ENCODE measurements at places on chromosomes 3 and 15.

DNA sequence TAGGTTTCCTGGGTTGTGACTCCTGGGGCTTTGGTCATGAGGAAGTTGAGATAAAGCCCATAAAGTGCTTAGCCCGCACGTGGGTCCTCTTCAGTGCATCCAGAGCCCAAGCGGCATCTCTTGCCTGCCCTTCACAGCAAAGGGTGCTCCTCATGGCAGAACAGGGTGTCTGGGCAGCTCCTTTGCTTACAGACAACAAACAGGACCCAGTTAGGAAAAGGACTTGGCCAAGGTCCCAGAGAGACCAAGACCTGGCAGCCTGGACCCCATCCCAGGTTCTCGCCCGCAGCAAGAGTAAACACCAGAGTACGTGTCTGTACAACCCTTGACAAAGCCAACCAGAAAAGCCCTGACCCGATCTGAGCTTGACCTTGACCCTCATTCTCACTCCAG, 27.0 kb downstream of the ALS2CL start:
- DNase-seq: no peak

GRCh38 chr3:87828046-87828445, 230.8 kb downstream of the CGGBP1 start:
- no peak for DNase-seq

DNA sequence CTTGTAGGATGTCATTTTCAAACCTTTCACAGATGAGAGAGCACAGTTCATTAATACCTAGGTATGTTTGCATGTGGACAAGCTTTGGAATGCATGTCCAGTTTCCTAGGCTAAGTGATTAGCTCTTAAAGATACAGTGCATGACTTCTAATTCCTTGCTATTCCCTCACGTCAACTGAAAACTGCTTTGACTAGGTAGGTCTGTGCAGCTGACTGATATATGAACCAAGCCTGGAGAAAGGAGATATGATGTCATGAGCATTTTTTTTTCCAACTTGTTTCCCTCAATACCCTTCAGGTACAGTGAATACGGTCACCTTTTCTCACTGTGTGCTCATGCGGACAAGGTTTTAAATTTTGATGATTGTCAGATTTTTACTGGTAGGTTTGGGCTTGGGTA, 41.6 kb upstream of the TASOR start:
- no peak for DNase-seq

DNA sequence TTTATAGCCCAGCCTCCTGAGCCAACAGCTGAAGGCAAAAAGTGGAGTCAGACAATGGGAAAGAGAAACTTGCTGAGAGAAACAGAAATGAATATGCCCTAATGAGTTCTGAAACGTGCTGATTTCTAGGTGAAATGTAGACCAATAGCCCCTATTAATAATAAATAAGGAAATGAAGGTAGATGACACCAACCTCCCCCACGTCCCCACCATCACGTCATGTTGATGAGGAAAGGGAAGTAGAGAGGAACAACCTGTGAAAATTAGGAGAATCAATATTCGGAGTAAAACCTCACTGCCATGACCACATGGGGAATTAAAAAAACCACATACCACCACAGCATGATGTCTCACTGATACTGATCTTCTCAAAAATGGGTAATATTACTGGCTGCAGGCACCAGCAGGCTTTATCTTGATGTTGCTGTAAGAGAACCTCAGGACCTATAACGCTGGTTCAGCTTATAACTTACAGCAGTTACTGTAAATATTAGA, 64.0 kb downstream of the KAT2B start:
- no peak for DNase-seq

GRCh38 chr3:4776980-4777581, 202.2 kb upstream of the BHLHE40 start:
- no peak for DNase-seq

DNA sequence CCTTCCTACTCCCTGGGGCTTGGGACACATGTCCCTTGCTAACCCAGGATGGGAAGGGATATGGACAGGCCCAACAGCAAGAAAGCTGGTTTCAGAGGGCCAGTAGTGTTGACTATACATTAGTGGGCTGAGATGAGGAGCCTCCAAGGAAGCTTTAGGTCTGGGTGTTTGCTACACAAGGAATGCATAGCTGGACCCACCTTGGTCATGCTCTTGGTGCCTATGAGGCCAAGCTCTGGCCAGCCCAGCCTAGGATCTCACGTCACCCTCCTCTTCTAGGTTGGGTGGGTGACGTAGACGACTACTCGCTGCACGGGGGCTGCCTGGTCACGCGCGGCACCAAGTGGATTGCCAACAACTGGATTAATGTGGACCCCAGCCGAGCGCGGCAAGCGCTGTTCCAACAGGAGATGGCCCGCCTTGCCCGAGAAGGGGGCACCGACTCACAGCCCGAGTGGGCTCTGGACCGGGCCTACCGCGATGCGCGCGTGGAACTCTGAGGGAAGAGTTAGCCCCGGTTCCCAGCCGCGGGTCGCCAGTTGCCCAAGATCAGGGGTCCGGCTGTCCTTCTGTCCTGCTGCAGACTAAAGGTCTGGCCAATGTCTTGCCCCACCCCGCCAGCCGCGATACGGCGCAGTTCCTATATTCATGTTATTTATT, 653 bp upstream of the WDR6 start:
- DNase-seq: no peak

DNA sequence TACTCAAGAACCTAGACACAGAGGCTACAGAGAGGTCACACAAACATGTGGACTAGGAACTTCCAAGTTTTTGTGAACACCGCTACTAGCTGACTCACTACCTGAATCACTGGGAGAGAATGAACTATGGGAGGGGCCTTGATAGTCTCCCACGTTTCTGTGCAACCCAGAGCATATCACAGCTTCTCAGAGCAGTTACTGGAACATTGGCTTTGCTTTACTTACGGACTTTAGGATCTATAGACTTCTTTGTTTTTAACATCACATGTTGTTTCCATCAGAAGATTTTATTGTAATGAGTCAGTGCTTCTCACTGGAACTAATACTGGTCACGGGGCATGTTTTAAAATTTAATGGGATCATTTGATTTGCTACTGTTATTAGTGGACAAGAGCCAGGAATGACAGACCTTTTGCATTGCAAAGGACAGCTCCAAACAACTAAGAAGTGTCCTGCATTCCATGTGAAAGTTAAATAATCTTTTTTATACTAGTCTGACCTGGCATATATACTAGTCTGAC, 35.6 kb downstream of the RTP4 start:
- DNase-seq: no peak

DNA sequence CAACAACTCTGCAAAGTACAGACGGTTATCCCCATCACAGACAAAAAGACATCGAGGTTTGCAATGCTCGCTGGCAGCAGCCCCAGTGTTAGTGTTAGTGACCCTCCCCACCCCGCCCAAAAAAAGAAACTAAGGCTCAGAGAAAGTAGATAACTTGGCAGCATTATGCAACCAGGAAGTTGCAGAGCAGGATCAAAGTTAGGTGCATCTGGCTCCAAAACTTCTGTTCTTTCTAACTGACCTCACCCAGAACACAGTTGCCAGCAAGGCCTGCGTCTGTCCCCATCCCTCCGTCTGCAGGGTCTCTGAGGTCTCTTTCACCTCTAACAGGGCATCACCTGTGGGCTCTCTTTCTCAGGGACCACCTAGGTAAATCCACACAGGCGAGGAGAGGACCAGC, 51.5 kb downstream of the BDH1 start:
- no peak for DNase-seq

DNA sequence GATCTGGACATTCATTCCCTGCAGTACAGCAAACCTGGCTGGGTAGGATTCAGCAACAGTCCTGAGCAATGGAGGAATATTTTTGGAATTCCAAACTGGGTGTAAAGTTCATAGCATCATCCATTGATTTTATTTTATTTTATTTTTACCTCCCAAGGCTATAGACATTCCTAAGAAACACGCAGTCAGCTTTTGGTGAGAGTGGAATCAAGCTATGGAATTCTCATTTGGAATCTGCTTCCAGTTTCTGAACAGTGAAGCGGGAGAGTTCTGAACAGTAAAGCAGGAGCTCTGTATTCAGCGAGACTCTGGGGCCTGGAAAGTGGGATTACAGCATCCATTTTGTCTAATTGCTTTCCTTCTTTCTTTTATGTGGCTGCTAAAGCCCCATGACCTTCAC, 1.4 kb upstream of the PDZRN3 start:
- no peak for DNase-seq

GRCh38 chr3:159829539-159830227, 159.0 kb upstream of the IL12A start:
- DNase-seq: no peak

DNA sequence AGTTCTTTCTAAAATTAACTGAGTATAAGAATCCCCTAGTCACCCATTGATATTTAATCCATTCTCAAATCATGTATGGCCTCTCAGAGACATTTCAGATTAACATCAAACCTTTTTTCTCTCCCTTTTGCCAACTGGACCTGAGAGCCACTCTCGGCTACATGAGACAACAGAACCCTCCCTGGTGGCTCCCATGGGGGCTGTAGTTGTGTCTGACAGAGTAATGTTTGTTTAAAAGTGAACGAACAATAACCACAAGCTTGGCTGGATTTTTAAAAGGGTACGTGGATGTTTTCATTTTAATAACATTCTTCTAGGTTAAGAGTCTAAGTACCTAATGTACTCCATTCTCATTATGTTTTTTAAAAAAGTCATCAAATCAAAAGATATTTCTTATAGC, 37.1 kb downstream of the P3H2 start:
- no peak for DNase-seq

DNA sequence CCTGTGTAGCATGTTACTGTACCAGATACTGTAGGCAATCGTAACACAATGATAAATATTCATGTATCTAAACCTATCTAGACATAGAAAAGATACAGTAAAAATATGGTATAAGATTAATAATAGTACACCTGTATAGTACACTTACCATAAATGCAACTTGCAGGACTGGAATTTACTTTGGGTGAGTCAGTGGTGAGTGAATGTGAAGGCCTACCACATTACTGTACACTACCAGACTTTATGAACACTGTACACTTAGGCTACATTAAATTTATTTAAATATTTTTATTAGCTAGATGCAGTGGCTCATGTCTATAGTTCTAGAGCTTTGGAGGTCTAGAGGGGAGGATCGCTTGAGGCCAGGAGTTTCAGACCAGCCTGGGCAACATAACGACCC, 186.6 kb upstream of the ROPN1 start:
- no peak for DNase-seq

- DNase-seq: no peak
Measured at GRCh38 chr3:168933614-168934013, 729.9 kb downstream of the MECOM start.

DNA sequence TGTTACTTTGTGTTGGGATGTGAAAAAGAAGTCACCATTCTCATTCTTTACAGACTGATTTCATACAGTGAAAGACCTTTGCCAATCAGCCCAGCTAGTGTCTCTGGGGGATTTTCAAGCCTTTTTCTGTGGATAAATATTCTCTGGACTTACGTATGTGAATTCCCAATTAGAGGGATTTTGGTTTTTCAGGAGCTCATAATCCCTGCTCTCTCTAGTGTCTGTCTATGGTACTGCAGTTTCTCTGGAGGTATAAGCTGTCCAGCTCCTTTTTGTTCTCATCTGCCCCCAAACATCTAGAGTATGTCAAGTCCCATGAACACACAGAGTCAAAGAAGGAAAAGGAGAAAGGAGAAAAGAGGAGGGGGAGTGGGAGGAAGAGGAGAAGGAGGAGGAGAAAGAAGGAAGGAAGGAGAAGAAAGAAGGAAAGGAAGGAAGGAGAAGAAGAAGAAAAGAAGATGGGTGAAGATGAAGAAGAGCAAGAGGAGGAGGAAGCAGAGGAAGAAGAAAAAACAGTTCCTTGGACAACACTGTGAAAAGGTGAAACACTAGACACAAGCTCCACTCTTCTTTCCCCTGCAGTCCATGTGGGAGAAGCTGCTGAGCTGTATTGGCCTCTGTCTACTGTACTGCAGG, 218.6 kb downstream of the GREM1 start:
- no peak for DNase-seq

- no peak for DNase-seq
Measured at GRCh38 chr15:86159468-86159867, 79.8 kb downstream of the AGBL1 start.

GRCh38 chr15:42749266-42749665, 12.3 kb upstream of the CDAN1 start:
- no peak for DNase-seq

- DNase-seq: no peak
Measured at GRCh38 chr3:29655015-29655747, 374.3 kb downstream of the RBMS3 start.

DNA sequence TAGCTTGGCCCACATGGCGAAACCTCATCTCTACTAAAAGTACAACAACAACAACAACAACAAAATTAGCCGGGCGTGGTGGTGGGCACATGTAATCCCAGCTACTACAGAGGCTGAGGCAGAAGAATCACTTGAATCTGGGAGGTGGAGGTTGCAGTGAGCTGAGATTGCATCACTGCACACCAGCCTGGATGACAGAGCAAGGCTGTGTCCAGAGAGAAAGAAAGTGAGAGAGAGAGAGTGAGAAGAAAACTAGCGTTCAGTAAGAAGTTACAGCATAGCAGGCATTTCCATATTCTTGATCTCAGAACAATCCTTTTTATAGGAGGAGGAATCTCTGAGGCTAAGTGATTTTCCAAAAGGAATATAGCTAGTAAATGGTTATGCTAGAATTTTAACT, 1076.1 kb downstream of the AGBL1 start:
- DNase-seq: no peak

DNA sequence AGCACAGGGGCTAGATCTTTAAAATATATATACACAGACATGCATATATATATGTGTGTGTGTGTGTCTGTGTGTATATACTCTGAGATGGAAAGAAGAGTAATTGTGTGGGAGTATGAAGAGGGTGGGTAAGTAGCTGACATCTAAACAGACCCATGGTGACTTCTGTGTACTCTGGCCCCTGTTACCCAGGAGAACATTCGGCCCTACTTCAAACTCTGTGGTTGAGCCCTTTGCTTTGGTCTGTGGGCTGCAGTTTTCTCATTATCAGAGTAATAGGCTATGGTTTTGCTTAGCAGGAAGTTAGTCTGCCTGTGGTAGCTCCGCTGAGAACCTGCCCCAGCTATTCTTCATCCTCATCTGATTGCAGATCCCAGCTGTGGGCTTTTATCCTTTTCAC, 141.4 kb downstream of the RBPMS2 start:
- DNase-seq: no peak

GRCh38 chr3:7749931-7750695, 751.5 kb upstream of the LMCD1 start:
- DNase-seq: no peak

GRCh38 chr3:117708601-117709000, 999.0 kb downstream of the TUSC7 start:
- DNase-seq: no peak

- no peak for DNase-seq
Measured at GRCh38 chr3:38458796-38459498, 5.3 kb downstream of the ACVR2B start.

- no peak for DNase-seq
Measured at GRCh38 chr15:90013503-90013937, 12.4 kb downstream of the ZNF710 start.

GRCh38 chr3:123909785-123910184, 25.7 kb upstream of the MYLK start:
- DNase-seq: no peak

- no peak for DNase-seq
Measured at GRCh38 chr3:122608916-122609315, 31.5 kb downstream of the PARP15 start.

GRCh38 chr15:22228101-22228762, 147.9 kb downstream of the OR4M2 start:
- no peak for DNase-seq

All from activated naive CD4-positive, alpha-beta T cell (primary cell).